Ascending aorta (tissue), 2 donors: ENCODE measurements at places on chromosomes 4 and X.

- no peak for DNase-seq
Observed at GRCh38 chr4:16119981-16120380, 36.2 kb upstream of the PROM1 start.

GRCh38 chrX:19616959-19617358, 101.7 kb upstream of the MAP3K15 start:
- DNase-seq = no peak

GRCh38 chrX:8760021-8760420, 28.1 kb upstream of the ANOS1 start:
- DNase-seq = no peak

DNA sequence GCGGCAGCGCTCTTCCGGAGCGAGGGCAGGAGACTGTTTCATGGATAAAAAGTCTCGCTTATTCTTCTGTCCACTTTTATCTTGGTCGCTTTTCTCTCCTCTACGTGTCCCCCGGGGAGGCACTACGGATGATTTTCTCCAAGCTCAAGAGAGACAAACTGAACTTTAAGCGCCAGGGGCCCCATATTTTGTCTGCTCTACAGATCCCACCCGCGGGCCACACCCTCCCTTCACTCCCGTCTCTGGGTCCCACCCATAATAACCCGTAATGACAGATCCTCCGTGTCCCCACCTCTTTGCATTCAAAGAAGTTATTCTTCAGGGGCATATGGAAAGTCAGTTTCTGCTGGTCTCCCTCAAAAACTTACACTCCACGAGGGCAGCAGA, at the start of gene CORIN:
TSS of gene CORIN (minus strand) at position 160 of the 387 bp plus-strand sequence. CDS start at position 42, 118 bp downstream.
- no peak for DNase-seq

DNA sequence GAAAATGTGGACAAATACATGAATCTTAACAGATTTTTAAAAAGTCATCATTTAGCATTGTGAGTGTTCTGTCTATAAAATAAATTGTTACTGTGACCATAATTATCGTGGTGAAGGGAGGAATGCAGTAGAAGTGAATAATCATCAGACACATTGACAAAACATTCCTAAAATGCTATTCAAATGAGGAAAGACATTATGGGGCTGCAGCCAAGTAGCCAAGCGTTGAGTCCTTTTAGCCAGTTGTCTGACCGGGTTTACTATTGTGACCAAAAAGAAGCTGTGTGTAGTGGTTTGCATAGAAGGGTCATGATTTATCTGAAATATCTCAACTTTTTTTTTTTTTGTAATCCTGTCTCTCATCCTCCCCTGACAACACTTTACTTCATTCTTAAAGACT, 19.5 kb downstream of the WWC2 start:
- DNase-seq = no peak

- DNase-seq = no peak
Observed at GRCh38 chrX:132744470-132744869, 214.0 kb downstream of the HS6ST2 start.

- DNase-seq = no peak
Observed at GRCh38 chr4:1690698-1691097, 6.6 kb upstream of the FAM53A start.

GRCh38 chrX:42195506-42195905, 272.2 kb upstream of the CASK start:
- DNase-seq = no peak
